ENCODE measurements at places on chromosomes 1 and 21.

- no peak for DNase-seq
Measured at GRCh38 chr1:172500207-172500606, 32.7 kb upstream of the SUCO start.

GRCh38 chr1:160375788-160376524, 9.1 kb downstream of the NHLH1 start:
- no peak for DNase-seq

GRCh38 chr21:35779690-35780570, 280.4 kb downstream of the SETD4 start:
- no peak for DNase-seq

- DNase-seq, result no peak
Measured at GRCh38 chr1:15137809-15138208, 15.7 kb upstream of the TMEM51 start.

DNA sequence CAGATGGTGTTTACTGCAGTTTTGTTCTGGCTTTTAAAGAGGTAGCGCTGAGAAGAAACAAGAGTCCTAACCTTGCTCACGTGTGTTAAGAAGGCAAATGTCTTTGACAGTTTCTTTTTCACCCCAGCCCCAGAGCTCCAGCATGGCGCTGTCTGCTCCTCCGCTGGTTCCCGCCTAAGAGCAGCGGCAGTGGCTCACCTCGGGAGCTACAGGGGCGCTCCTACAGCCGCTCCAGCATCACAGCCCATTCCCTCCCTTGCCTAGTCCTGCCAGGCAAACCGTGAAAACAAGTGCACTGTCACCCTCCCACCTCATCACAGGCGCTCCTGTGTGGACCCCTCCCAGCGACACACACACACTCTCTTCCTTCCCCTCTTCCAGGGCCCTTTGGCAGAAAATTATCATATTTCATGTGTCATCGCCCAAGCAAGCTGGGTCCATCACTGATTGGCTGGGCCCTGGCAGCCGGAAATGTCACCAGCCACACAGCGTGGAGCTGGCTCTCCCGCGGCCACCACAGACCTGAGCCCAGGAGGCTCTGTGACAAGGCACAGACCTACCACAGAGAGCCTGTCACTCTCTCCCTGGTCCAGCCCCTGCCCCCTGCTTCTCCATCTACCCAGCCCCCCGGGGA, 1.2 kb upstream of the HIVEP3 start:
- no peak for DNase-seq

GRCh38 chr1:231053493-231054162, 13.6 kb upstream of the FAM89A start:
- no peak for DNase-seq

GRCh38 chr1:63691701-63692425, 82.0 kb upstream of the ROR1 start:
- no peak for DNase-seq

- DNase-seq, result no peak
Measured at GRCh38 chr1:34587761-34588160, 167.1 kb upstream of the GJB5 start.

DNA sequence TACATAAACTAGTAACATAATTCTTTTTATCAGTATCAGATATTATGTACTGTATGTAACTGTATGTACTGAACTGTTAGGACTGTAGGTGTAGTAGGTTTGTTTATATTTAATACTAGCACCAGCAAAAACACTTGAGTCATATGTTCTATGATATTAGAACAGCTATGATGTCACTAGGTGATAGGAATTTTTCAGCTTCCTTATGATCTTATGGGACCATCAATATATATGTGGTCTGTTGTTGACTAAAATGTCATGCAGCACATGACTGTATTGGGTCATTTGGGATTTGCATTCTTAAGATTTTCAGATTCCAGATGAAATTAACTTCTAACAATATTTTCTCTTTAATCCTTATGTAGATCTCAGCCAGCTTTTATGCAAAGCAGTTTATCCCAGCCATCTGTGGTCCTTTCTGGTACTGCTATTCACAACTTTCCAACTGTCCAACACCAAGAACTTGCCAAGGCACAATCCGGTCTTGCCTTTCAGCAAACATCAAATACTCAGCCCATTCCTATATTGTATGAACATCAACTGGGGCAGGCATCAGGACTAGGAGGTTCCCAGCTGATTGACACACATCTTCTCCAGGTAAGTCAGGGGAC, 38.3 kb upstream of the MYOCOS start:
- DNase-seq, result no peak

All from esophagus squamous epithelium (tissue), 5 donors.